LHCN-M2 (cell line): ENCODE measurements at places on chromosomes 1 and 21. TPM values are rescaled to one million over a fixed set of nuclear protein-coding genes. Genes with fewer than 3 reads are reported as not detected.

- no peak for DNase-seq
These were observed 83.3 kb upstream of the TMEM51 start for GRCh38 chr1:15070145-15070748.

FCRL2 gene
- total RNA-seq, result not detected in 2 replicates

PRDM16 gene
- not detected in 2 replicates for total RNA-seq

GJA9 gene
- total RNA-seq, result not detected in 2 replicates

AUNIP gene
- 9.5 and 9.7 TPM in 2 replicates for total RNA-seq

- no peak for DNase-seq
These were observed 25.5 kb downstream of the UCK2 start for GRCh38 chr1:165852871-165853270.

KCNH1 gene
- total RNA-seq, result 6.0 and 7.5 TPM in 2 replicates

DNA sequence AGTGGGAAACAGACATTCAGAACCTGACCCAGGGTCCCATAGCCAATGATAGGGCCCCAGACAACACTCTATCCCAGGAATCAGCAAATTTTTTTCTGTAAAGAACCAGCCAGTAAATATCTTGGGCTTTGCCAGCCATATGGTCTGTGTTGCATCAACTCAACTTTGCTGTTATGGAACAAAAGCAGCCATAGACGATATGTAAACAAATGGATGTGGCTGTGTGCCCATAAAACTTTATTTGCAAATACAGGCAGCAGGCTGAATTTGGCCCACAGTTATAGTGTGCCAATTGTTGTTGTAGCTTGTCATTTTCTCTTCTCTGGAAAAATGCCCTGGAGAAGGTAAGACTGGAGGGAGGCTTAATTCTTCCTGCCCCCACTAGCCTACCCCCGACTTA, 431.1 kb upstream of the VAMP3 start:
- DNase-seq, result no peak

DNA sequence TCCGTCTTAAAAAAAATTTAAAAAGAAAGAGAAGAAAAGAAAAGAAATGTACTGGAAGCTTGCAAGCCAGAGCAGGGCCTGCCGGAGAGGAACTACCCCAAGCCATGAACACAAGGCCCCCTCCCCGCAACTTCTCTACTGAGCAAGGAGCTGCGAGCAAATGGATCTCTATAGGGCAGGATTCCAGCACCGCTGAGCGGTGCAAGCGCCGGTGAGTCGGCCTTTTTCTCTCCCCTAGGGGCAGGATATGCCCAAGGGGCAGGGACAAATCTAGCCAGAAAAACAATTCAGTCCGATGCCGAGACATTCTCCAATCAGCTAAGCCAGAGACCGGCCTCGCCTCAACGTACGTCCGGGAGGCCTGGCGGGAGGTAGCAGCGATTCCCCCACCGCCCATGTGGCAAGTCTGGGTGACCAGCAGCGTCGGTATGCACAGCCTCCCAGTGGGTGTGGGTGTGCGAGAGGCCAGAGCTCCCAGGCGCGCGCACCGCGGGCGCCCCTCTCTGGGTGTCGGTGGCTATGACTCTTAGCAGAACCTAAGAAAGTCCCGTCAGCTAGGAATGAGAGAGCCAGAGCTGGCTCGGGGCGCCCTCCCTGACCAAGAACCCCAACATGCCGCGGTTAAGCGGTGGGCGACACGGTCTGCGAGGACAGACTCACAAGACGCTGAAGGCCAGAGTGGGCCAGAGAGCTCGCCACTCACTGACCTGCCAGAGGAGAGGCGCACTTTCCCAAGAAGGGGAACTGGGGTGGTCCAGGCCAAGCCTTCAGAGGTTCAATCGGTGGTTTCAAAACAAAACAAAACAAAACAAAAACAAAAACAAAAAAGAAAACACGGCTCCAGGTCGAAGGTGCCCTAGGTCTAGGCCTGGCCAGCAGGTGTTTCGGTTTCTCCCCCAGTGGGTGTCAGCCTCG, 1.9 kb downstream of the CSMD2 start:
- peak; percentile 6 for DNase-seq

DNA sequence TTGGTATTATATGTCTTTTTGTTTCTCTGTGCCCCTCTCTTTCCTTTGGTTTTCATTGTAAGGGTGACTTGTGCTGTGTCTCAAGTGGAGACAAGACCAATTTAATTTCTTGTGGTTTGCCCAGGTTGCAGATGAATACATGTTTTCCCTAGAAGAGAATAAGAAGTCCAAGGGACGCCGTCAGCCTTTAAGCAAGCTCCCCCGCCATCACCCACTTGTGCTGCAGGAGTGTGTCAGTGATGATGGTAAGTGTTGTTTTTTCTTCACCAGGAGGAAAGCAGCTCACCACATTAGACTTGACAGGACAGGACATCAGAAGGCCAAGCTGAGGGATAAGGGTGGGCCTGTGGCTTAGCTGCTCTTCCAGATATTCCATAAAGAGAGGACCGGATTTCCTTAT, 23.8 kb upstream of the ST3GAL3 start:
- DNase-seq, result no peak

DNA sequence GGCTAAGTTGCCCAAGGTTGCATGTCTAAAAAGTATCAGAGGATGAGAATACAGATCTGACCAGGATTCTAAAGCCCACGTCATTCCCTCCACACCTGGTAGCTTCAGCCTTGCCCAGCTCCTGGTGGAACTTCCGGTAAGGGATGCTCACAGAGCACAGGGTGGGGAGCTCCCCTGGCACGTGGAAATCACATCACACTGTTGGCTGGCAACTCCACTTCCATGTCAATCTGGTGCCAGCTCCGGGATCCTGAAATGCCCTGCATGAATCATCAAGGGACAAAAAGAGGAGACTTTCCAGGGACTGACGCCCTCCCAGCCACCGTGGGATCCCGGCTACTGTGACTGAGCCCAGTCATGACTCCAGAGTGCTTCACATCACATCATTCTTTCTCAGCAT, 12.4 kb upstream of the BCAR3 start:
- DNase-seq, result peak; percentile 61

GRCh38 chr1:9207086-9207485, 27.5 kb upstream of the H6PD start:
- peak; percentile 78 for DNase-seq

DNA sequence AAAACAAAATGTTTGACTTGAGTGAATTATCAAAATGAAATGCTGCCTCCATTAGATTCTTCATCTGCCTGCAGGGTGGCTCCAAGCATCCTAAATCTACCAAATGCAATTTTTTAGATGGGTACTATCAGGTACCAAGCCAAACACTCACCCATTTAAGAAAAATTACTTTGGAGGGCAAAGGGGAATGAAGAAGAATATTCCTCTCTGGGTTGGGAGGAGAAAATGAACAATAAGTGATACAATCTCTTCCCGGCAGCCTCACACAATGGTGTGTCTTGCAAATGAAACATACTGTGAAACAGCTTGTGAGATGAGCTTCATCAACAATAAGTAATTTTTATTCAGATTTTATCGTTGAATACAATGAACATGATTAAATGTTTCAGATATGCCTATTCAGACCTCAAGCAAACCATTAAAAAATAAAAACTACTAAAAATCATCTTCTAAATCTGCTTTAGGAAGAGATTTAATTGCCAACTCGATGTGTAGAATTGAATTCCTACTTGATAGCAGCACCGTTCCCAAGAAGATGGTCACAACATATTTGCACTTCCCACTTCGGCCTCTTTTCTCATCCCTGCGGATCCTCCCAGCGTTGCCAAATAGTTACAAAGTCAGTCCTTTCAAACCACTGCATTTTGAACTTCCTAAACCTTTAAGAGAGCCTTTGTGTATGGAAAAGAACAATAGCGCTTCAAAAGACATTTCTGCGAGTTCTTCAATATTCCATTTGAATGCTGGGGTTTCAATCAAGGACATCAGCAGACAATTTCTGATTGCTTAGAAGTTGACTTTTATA, 2.7 kb downstream of the DAB1 start:
- DNase-seq, result no peak

GRCh38 chr21:44334329-44335030, 4.7 kb downstream of the CFAP410 start:
- no peak for DNase-seq

DNA sequence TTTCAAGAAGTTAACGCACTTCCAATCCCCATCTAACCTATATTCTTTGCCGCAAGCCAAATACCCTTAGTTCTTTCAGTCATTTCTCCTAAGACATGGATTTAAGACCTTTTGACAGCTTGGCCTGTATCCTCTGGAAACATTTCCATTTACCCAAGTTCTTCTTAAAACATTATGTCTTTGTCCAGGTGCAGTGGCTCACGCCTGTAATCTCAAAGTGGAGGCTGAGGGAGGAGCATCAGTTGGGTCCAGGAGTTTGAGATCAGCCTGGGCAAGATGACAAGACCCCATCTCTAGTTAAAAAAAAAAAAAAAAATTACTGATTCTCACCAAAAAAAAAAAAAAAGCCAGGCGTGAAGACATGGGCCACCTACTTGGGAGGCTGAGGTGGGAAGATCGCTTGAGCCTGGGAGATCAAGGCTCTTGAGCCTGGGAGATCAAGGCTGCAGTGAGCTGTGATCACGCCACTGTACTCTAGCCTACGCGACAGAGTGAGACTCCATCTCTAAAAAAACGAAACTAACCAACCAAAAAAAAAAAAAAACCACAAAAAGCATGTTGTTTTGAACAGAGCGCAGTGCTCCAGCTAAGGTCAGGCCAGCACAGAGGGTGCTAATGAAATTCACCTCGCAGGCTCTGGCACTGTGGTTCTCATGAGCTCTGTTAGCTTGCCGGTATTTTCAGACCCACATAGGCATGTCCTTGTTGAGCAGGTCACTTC, 36.0 kb downstream of the NUAK2 start:
- no peak for DNase-seq

GRCh38 chr1:162075862-162076261, 6.4 kb downstream of the NOS1AP start:
- no peak for DNase-seq

TMEM50A gene
- 83.0 and 94.0 TPM in 2 replicates for total RNA-seq

DNA sequence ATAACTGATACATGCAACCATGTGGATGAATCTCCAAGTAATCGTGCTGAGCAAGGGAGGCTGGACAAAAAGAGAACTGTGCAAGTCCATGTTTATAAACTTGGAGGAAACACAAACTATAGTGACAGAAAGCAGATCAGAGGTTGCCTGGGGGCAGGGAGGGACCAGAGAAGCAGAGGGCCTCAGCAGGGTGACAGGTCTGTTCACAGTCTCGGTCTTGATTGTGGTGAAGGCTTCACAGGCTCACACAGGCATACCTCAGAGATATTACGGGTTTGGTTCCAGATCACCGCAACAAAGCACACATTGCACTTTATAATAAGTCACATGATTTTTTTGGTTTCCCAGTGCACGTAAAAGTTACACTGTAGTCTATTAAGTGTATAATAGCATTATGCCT, 28.5 kb downstream of the ACOT7 start:
- DNase-seq, result no peak

DNA sequence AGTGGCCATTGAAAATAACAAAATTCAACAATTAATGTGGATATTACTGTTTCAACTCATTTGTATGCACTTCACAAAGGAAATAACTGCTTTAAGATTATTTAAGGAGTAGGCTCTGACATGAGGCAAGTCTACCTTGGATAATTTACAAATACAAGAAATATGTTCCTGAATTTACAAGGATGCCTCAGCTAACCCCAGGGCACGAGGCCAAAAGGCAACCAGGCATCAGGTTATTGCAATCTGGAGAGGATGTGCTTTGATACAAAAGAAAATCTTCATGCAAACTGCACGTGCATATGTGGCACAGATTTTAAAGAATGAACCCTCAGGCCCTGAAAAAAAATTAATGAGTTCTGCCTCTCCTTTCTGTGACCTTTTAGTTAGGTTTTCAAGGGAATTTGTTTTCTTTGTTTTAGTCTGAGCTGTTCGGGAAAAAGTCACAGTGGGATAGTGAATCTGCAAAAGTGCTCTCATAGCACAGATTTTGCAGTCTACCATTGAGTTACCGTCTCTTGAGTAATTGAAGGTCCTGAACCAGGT, 1304.2 kb upstream of the ADGRL4 start:
- DNase-seq, result no peak

GRCh38 chr1:33470495-33471012, 1.9 kb upstream of the ZSCAN20 start:
- peak; percentile 85 for DNase-seq

BTBD19 gene
- 2.1 and 8.2 TPM in 2 replicates for total RNA-seq

ZBTB48 gene
- 14.2 and 14.9 TPM in 2 replicates for total RNA-seq

- no peak for DNase-seq
These were observed 140.2 kb upstream of the HOOK1 start for GRCh38 chr1:59674595-59674994.

TFF2 gene
- total RNA-seq, result not detected in 2 replicates

DNA sequence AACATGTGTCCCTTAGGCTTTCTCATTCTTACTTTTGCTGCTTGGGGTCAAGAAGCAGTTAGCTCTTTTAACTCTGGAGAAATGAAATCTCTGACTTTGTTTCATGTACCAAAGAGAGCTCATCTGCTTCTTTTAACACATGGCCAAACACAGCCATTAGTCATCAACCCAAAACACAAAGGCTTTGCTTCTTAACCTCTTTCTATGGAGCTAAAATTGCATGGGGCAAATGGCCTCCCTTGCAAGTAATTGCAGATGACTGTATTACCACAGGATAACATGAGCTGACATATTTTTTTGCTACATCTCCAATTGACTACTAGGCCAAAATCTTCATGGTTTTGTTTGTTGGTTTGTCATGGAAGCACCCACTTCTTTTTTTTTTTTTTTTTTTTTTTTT, 300.9 kb downstream of the BRINP3 start:
- DNase-seq, result peak; percentile 87

- DNase-seq, result no peak
These were observed 278.5 kb downstream of the LRRC7 start for GRCh38 chr1:69846267-69846666.

GRCh38 chr1:4027492-4028138, 127.5 kb upstream of the C1orf174 start:
- DNase-seq, result no peak

DNA sequence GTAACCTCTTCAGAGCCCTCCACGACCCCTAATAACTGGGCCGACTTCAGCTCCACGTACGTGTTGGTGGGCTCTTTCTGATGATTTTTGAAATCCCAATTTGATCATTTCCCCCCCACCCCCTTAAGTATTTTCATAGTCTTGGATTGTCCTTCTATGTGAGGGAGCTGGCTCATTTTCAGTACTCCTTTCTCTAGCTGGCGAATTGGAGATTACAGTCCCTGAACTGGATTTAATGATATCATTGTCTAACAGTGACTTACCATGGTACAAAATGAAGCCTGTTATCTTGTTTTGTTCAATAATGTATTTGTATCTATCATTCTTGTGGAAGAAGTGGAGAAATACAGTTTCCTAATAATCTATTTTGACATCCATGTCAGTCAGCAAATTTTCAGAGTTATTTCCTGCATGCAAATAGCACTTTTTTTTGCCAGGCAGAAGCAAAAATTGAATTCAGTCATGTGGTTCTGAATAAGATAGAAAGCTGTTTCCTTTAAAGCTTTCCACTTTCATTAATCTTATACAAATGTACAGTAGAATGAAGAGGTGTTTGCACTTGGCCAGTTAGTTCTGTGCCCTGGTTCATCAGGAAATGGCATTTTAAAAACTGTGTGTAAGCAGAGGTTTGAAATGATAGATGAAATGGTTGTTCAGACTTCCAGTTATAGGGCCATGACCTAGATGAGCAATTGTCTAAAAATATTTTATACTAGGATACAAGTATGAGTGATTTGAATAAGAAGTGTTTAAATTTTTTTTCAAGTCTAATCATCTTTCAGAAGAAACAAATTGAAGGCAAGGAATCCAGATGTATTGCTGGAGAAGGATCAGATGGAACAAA, 104.2 kb downstream of the ATP5PO start:
- DNase-seq, result no peak

GRCh38 chr1:230230948-230231773, 164.1 kb downstream of the GALNT2 start:
- no peak for DNase-seq

A3GALT2 gene
- 0.51 TPM in 1 of 2 replicates, not detected in the other for total RNA-seq

MIER1 gene
- total RNA-seq, result 33.4 and 34.2 TPM in 2 replicates
